HFFc6 (cell line): ENCODE measurements at places on chromosomes 5 and 9.

- no peak for DNase-seq
These were observed 51.9 kb downstream of the NEURL1B start for GRCh38 chr5:172692981-172693380.

DNA sequence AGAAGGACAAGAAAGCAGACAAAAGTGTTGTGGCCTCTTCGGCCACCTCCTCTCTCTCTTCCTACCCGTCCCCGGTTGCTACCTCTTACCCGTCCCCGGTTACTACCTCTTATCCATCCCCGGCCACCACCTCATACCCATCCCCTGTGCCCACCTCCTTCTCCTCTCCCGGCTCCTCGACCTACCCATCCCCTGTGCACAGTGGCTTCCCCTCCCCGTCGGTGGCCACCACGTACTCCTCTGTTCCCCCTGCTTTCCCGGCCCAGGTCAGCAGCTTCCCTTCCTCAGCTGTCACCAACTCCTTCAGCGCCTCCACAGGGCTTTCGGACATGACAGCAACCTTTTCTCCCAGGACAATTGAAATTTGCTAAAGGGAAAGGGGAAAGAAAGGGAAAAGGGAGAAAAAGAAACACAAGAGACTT, 2.4 kb downstream of the EGR1 start:
- DNase-seq: peak; percentile 22

DNA sequence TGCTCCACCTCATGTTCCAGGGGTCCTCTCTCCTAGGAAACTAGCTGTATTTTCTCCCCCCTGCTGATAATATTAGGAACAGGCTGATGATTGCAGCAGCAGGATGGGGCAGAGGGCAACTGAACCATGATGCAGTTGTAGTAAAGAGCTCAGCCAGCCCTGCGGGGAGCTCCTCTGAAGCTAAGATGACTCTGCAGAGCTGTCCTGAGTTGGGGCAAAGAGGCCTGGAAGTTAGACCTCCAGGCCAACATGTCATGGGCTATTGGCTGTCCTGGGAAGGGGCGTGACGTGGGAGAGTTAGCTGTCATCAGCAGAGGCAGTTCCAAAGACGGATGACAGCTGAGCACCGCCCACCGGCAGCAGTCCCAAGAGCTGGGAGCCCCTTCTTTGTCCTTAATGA, 6.6 kb upstream of the FBP1 start:
- DNase-seq: no peak

DNA sequence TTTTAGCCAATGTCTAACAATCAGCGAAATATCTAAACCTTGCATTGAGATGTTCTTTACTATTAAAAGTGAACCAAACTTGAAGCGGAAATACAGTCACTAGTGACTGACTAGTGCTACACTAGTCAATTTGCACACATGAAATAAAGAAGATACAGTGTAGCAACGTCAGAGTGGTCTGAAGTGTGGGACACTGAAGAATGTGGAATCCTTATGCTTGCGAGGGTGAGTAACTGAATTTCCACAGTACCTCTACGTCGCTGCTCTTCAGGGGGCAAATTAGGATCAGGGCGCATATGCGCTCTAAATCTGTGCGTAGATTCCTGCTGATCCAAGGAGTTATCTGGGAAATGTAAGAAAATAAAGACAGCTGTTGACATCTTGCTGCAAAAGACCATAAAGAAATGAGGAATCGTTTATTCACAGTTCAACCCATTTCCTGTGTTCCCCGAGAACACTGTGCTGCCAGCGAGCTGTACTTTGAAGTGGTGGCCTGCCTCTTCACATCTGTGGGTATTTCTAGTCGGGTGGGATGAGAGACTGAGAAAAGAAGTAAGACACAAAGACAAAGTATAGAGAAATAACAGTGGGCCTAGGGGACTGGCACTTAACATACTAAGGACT, 39.8 kb upstream of the FLT4 start:
- DNase-seq: no peak

DNA sequence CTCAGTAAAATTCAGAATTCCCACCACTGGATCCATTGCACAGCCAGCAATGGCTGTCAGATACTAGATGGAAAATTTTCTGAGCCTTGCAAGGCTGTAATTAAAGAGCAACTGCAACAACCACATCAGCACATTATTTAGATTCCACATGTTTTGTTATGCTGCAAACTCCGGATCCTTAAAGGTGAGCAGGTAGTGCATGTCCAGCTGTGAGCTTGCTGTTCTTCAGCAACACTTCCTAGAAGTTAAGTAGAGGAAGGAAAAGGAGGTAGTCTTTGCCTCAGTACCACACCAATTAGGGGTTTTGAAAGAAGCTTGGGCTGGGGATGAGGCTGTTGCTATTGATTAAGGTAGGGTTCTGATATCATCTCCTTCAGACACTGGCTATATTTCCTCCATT, 144.3 kb downstream of the AUH start:
- DNase-seq: no peak

DNA sequence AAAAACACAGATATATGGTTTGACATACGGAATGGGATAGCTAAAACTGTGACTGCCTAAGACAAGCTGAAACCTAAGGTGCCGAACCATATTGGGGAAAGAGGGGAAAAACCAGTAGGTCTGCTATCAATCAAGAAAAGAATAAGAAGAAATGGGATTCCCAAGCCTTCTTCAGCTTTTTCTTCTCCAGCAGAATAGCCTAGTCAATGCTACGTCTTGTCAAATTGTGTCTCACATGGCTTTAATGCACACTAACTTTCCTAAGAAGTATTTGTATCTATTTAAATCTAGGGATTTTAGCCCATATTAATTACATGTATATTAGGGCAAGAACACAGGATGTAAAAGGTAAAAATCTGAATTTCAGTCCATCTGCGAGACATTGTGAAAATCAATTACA, 797 bp upstream of the FBXO38 start:
- DNase-seq: no peak

- no peak for DNase-seq
These were observed 70.2 kb upstream of the LPCAT1 start for GRCh38 chr5:1593903-1594356.

- DNase-seq: no peak
These were observed 150.6 kb downstream of the COL23A1 start for GRCh38 chr5:178439493-178440180.

DNA sequence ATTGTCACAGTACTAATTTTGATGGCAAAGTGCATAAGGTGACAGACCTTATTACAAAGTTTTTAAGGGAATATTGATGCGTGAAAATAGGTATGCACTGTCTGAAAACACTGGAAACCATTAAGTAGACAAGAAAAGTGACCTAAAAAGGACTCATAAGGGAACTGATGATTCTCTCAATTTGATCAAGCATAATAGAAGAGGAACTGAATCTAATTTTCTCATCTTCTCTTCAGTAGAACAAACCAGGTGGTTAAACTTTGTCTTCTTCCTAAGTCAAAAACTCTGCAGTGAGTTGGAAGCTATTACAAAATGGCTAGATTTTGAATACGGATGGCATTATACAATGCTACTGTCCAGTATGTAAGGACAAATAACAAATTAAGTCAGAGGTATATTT, 53.4 kb downstream of the RNF145 start:
- DNase-seq: no peak

DNA sequence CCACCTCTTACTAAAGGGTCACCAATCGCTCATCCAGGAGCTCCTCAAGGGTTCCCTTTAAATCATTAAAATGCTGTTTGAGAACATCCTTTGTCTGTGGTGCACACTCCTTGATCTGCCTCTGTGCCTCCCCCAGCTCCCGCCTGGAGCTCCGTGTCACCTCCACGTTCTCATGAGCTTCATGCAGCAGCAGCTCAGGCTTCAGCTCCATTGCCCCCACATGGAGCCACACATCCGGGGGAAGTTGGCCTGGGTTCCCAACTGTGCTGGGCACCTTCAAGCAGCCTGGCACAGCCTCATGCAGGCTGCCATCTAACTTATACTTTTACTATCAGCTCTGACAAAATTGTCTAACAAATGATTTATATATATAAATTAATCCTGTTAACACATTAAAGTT, 585.8 kb upstream of the FAM174A start:
- no peak for DNase-seq

GRCh38 chr5:14726066-14726838, 61.7 kb downstream of the OTULIN start:
- peak; percentile 35 for DNase-seq

DNA sequence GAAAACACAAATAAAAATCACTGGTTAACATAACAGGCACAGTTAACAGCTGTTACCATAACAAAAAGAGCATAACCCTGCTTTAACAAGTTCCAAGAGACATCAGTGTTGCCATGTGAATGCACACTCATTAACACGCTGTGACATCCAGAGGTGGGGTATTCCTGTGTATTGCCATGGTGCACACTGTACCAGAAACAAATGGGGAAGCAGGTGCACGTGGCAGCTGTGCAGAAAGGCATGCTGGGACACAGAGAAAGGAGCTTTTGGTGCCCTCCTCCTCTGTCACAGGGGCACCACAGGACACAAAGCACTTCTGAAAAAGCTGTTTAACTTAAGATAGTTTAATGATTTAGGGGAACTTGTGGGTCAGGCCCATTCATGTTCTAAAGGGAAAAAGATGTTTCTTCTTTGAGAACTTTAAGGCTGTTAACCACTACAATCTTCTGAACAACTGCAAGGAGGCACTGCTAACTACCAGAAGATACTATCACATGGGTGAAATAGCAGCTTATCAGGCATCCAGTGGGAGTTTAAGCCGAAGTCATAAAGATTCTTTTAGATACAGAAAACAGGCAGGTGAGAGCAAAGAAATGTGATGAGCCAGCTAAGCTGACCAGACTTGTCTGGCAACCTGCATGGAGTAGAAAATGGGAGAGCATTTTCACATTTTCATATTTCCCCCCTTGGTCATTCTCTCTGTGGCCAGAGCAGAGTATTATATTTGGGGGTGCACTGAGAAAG, 56.4 kb upstream of the GOLPH3 start:
- DNase-seq: no peak

DNA sequence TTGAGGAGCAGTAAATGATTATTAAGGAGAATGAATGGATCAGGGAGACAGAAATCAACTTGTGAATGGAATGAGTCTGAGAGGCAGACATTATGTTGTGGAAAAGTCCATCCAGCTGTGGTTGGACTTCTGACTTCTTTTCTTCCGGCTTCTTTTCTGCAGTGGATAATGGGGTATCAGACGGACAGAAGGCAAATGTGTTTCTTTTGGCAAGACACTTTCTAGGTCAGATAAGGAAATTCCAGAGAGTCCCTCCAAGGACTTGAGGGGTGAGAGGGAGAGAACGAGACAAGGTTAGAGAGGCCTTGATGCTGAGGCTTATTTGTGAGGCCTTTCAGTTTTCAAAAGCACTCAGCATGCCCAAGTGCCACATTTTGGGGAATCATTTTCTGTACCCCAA, 17.1 kb upstream of the GRHPR start:
- no peak for DNase-seq

DNA sequence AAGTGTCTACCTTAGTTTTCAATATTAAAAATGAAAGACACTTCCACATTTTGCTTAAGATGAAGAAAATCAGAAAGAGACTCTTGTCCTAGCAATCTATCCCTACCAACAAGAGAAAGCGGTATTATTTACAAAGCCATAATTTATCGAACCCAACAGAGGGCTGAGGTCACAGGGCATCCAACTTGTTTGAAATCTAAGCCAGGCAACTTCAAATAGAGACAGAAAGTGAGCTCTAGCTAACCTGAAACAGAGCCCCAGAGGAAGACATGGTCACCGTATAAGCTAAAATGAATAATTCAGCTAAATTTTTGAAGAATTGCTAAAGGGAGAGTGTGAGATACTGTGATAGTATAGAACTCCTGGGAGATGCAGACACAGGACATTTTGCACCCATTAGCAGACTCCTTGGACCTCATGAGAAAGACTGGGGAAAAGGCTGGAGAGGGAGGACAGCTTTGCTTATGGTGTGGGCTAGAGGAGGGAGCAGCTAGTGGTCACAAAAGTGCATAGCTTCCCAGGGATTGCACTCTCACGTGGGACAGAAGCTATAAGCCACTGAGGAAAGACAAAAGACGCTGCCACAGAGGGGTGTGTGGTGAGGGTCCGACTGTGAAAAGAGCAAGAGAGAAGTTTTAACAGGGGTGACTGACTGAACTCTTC, 624.2 kb upstream of the GRIN3A start:
- no peak for DNase-seq

- no peak for DNase-seq
These were observed 998.1 kb downstream of the TLE1 start for GRCh38 chr9:80691229-80691628.

GRCh38 chr5:148729182-148729581, 74.9 kb upstream of the HTR4 start:
- no peak for DNase-seq

DNA sequence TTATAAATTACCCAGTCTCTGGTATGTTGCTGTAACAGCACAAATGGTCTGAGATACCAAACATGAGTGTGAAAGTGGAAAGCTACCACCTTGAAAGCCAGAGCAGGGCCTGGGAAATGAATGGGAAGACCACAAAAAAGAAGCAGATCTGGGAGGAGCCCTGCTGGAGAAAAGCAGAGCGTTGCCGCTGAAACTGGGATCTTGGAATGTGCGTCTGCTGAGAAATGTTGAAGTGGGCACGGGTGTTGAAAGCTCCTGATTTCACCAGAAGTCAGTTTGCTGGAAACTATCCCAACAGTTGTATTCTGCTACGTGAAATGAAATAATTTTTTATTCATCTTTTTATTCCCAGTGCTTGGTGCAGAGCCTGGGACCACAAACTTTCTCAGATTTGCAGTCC, 40.0 kb downstream of the NUDT12 start:
- no peak for DNase-seq

GRCh38 chr9:3043369-3043768, 199.5 kb upstream of the PUM3 start:
- DNase-seq: no peak

- no peak for DNase-seq
These were observed 10.2 kb downstream of the STX17 start for GRCh38 chr9:99916650-99917049.

DNA sequence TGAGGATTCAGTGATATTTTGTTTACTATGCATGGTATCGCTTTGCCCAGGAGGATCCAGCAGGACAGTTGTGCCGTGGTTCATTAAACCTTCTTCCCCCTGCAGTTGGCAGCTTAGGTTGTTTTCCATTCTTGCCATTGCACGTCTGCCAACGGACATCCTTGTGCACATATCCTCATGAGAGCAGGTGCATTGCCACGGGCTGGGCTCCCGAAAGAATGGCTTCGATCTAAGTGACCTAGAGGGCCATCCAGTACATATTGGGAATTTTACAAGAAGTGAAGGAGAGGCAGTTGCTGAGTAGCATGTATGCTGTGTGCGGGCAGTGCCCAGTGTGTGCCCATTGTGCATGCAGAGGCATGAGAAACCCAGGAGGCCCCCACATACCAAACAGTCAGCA, 22.1 kb downstream of the HRH2 start:
- DNase-seq: no peak
